ENCODE measurements at places on chromosomes 2 and 18. TPM values are rescaled to one million over a fixed set of nuclear protein-coding genes. Genes with fewer than 3 reads are reported as not detected.

DNA sequence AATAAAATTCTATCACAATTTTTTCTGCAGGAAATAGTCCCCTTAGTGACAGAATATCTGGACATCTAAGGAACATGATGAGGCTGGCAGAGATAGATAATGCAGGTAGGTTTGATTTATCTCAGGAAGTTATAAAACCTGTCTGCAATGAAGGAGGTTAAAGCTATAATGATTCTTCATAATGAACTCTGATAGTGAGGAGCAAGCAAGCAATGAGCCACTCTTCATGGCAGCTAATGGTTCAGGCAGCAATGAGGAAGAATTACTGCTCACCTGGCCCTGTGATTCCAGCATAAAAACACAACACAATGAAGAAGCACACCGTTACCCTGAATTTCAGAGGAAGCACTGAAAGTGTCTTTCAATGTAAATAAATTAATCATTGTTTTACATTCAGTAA is 599.6 kb upstream of the PKDCC start:
- no peak for DNase-seq

CFAP221 gene
- not detected for total RNA-seq

CCDC93 gene
- total RNA-seq = 47.9 TPM

DNA sequence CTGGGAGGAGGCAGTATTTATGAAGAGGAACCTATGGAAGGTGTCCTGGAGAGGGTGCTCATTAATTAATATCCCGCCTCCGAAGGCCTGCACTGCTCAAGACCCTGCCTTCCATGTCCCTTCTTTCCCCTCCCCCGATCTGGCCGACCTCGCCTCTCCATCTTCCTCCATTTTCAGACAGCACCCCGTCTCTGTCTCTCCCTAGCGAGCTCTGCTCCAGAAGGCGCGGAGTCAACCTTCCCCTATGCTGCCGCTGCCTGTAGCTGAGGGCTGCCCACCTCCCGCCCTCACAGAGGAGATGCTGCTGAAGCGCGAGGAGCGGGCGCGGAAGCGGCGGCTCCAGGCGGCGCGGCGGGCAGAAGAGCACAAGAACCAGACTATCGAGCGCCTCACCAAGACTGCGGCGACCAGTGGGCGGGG is 1.1 kb upstream of the WBP1 start:
- DNase-seq = no peak

DNA sequence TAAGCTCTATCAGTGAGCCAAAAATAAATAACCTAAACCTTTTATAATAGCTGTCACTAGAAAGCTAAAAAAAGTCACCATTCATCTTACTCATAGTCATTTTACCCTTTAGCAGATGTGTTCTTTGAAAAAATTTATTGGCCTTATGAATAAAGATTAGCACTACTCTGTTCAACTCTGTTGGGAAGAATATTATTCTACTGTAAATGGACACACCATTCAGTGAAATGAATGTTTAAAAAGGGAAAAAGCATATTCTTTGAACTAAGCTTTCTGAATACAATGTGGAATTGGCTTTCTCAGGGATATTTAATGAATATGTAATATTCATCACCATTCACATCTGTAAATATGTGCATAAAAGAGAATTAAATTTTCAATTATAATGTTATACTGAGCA is 422.0 kb downstream of the CBLN2 start:
- no peak for DNase-seq

HOXD1 gene
- total RNA-seq = not detected

GRCh38 chr18:71529703-71530303 is 1014.3 kb downstream of the CBLN2 start:
- DNase-seq = no peak
